Camera-type eye (tissue), 1 donor: ENCODE measurements at places on chromosomes 7 and 10. TPM values are rescaled to one million over a fixed set of nuclear protein-coding genes. Genes with fewer than 3 reads are reported as not detected.

The ADAM22 gene
- total RNA-seq: 42.2 TPM

The SFRP5 gene
- 68.7 TPM for total RNA-seq

The OR2A1 gene
- total RNA-seq: 0.44 TPM

The HKDC1 gene
- total RNA-seq: 18.0 TPM

The SHTN1 gene
- total RNA-seq: 19.4 TPM

The DRGX gene
- total RNA-seq: 1.3 TPM

The ITGB8 gene
- total RNA-seq: 148 TPM
